ENCODE measurements at places on chromosomes 4 and X. TPM values are rescaled to one million over a fixed set of nuclear protein-coding genes. Genes with fewer than 3 reads are reported as not detected.

GRCh38 chr4:165493359-165493758 is 114.6 kb downstream of the CPE start:
- H3K4me1 ChIP-seq = peaks cover 6% of the 10 kb centered on the region
- no peak overlapping the region for H3K27ac ChIP-seq
- H3K4me3 ChIP-seq = peak overlapping the region; percentile 79
- H3K36me3 ChIP-seq = no peaks in the 10 kb centered on the region
- DNase-seq = peak; percentile 58

DNA sequence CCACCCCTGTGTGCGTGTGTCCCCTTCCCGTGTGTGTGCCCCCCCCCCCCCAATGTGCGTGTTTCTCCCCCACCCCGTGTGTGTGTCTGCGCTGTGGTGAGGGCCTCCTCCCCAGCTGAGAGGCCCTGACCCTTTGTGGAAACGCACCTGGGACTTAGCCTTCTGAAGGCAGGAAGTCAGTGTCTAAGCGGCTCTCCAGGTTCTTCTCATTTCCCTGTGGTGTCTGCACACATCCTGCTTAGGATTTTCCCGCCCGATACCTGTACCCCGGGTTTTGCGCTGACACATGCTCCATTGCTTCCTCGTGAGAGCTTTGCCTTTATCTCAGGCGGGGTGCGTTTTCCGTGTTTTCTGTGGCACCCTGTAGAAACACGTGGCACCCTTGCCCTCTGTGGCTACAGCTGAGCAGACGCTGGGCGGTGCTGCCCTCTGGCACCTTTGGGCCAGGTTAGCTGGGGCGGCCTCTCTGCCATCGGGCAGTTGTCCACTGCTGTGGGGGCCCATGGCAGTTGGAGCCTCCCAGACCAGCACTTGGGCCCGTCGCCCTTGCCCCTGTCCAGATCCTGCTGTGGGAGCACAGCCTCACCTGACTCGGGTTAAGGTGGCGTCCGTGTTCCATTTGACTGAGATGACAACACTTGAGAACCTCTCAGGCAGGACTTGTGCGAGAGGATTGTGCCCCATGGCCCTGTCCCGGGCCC is 26.3 kb downstream of the MAEA start:
- H3K27ac ChIP-seq = peak overlapping the region; percentile 86
- no peaks in the 10 kb centered on the region for H3K27me3 ChIP-seq
- H3K36me3 ChIP-seq = peaks cover 12% of the 10 kb centered on the region
- peaks cover 23% of the 10 kb centered on the region for H3K4me1 ChIP-seq
- no peak overlapping the region for H3K4me3 ChIP-seq
- DNase-seq = no peak

GRCh38 chrX:40152173-40152711 is 54.5 kb upstream of the BCOR start:
- peak overlapping the region; percentile 62 for H3K4me3 ChIP-seq
- peaks cover 4% of the 10 kb centered on the region for H3K4me1 ChIP-seq
- H3K36me3 ChIP-seq = no peaks in the 10 kb centered on the region
- H3K27ac ChIP-seq = no peak overlapping the region
- no peak for DNase-seq
- no peaks in the 10 kb centered on the region for H3K27me3 ChIP-seq

DNA sequence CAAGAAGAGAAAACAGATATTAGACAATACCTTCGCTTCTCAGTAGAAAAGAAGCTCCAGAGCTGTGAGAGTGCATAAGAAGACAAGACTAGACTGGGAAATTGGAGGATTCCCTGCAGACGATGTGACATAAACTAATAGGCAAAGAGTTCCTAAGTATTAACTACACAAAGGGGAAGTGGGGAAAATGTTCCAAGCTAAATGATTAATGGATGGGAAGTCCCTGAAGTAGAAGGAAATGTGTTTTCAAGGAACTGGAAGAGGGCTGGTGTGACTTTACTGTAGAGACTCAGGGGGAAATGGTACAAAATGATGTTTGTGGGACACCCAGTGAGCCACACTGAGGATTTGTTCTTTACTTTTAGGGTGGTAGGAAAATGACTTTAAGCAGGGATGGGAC is 69.7 kb upstream of the DCLK2 start:
- no peaks in the 10 kb centered on the region for H3K4me1 ChIP-seq
- no peak overlapping the region for H3K27ac ChIP-seq
- no peaks in the 10 kb centered on the region for H3K36me3 ChIP-seq
- H3K4me3 ChIP-seq = no peak overlapping the region
- DNase-seq = no peak

DNA sequence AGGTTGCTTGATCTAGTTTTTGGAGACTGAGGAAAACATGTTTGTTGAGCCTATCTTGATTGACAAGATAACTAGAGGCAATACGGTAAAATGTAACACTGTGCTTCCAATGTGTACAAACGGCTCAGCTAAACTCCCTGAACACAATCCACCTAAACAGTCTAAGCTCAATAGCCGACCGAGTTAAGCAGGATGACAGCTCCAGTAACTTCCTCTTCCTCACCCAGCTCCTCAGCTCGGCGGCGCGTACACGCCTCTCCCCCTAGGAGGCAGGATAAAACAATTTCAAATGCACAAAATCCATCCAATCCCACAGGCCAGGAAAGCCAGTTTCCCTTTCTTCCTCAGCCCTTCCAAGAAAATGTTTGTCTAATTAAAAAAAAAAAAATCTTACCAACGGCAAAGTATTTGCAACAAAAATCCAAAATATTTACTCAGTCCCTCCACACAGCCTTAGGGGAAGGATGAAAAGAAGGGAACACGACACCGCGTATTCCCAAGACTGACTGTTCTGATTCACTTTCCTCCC is 1.0 kb downstream of the CNOT6L start:
- H3K36me3 ChIP-seq = peaks cover 21% of the 10 kb centered on the region
- peak overlapping the region; percentile 99 for H3K4me3 ChIP-seq
- peaks cover 76% of the 10 kb centered on the region for H3K4me1 ChIP-seq
- H3K27ac ChIP-seq = peak overlapping the region; percentile 96

DNA sequence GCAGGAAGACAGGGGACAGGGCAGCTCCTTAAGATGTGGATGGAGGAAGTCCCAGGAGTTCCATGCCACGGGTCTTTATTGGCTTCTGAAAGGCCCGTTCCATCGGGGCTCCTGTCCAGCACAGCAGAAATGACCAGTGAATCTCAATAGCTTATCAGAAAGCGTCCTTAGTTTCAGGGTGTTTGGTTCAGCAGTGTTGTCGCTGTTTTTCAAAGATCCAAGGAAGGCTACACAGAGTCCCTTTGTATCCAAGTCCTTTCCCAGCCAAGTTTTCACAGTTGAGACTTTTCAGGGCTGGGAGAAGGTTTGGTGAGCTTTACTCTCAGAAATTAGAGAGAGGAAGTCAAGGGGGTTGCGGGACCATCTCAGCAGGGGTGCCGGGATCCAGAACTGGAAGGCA is 5.0 kb upstream of the ZCCHC4 start:
- H3K36me3 ChIP-seq = no peaks in the 10 kb centered on the region
- peaks cover 2% of the 10 kb centered on the region for H3K4me1 ChIP-seq
- DNase-seq = no peak
- H3K27me3 ChIP-seq = peaks cover 18% of the 10 kb centered on the region
- no peak overlapping the region for H3K27ac ChIP-seq

The H2BW2 gene
- not detected for polyA plus RNA-seq

The CENPVL3 gene
- polyA plus RNA-seq = not detected

DNA sequence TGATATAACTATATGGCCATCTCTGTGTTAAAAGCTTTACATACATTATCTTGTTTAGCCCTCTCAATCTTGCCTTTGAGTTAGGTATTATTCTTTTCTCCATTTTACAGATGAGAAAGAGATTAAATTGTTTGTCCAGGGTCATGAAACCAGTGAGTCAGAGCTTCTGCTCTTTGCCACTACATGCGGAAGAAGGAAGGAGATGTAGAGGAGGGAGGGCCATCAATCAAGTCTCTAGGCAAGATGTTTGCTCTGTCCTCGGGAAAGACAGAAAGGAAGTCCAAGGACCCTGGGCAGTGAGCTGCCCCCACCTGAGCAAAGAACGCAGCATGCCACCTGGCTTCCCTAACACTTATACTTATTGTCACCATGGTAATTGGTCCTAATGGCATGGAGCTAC is 133.7 kb upstream of the IL1RAPL2 start:
- no peak overlapping the region for H3K27ac ChIP-seq
- no peaks in the 10 kb centered on the region for H3K27me3 ChIP-seq
- H3K36me3 ChIP-seq = no peaks in the 10 kb centered on the region
- H3K4me1 ChIP-seq = no peaks in the 10 kb centered on the region
- no peak overlapping the region for H3K4me3 ChIP-seq
- DNase-seq = no peak

DNA sequence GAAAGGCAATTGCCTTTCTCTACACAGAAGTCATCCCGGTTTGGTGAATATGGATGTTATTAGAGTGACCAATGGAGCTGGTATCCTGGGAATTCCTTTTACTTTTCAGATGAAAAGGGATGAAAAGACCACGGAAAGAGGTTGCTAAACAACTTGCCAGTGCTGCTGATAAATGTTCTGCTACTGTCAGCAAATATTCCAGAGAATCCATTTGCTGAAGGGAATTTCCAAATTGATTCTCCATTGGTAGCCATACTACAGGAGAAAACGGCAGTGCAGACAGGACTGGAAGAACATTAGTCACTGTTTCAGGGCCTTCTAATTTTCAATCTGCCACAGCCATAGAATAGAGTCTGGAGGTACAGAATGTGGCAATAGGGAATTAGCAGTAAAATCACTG is 451.5 kb downstream of the PCDH11X start:
- H3K4me1 ChIP-seq = no peaks in the 10 kb centered on the region
- no peak for DNase-seq
- no peaks in the 10 kb centered on the region for H3K27me3 ChIP-seq
- H3K36me3 ChIP-seq = no peaks in the 10 kb centered on the region
- H3K4me3 ChIP-seq = no peak overlapping the region

- no peak for DNase-seq
- H3K27me3 ChIP-seq = peaks cover 20% of the 10 kb centered on the region
- H3K4me1 ChIP-seq = peaks cover 6% of the 10 kb centered on the region
- peak within 1 kb of the TSS; percentile 58 for H3K4me3 ChIP-seq
- H3K36me3 ChIP-seq = no peaks in the 10 kb centered on the region
Observed at GRCh38 chrX:118726887-118727685, at the start of gene IL13RA1. IL13RA1 (plus strand) TSS chrX:118727606; CDS start chrX:118727639, 33 bp downstream.

DNA sequence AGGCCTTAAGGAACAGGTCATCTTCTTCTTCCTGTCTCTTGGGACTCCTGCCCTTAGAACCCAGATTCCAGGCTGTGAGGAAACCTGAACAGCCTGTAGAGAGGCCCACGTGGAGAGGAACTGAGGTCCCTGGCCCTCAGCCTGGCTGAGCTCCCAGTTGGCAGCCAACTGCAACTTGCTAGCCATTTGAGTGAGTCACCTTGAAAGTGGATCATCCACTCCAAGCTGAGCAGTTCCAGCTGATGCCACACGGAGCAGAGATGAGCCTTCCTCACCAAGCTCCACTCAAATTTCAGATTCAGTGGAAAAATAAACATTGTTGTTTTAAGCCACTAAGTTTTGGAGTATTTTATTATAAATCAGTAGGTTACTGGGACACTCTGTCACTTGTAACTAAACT is 392.5 kb downstream of the BCOR start:
- H3K27ac ChIP-seq = no peak overlapping the region
- DNase-seq = no peak
- no peak overlapping the region for H3K4me3 ChIP-seq
- no peaks in the 10 kb centered on the region for H3K4me1 ChIP-seq

The STATH gene
- not detected for polyA plus RNA-seq

DNA sequence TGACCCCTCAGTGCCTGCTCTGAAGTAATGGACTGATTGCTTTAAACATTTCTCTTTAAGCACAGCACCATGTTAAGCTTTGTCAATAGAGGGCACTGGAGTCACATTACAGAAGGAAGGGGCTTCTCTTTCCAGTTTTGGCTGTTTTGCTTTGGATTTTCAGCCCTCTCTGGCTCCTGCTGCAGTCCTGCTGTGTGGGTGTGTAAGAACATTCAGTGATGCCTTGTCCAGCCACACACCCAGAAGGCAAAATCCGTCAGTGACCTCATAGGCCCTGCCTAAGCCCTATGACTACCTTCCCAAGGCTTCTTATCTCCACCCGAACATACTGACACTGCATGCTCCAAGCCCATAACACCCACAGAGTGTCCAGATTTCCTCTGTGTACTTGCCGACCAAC is 215.3 kb upstream of the CTSO start:
- no peaks in the 10 kb centered on the region for H3K4me1 ChIP-seq
- H3K4me3 ChIP-seq = no peak overlapping the region
- H3K36me3 ChIP-seq = no peaks in the 10 kb centered on the region
- DNase-seq = no peak
- no peak overlapping the region for H3K27ac ChIP-seq

The FRG2 gene
- not detected for polyA plus RNA-seq

GRCh38 chr4:25859429-25860148 is 3.2 kb downstream of the SEL1L3 start:
- peaks cover 74% of the 10 kb centered on the region for H3K4me1 ChIP-seq
- DNase-seq = peak; percentile 41
- H3K27ac ChIP-seq = peak overlapping the region; percentile 97
- no peaks in the 10 kb centered on the region for H3K36me3 ChIP-seq
- peak overlapping the region; percentile 96 for H3K4me3 ChIP-seq
- H3K27me3 ChIP-seq = no peaks in the 10 kb centered on the region

- H3K4me3 ChIP-seq = no peak overlapping the region
- no peak overlapping the region for H3K27ac ChIP-seq
- H3K36me3 ChIP-seq = no peaks in the 10 kb centered on the region
- no peak for DNase-seq
- H3K27me3 ChIP-seq = peaks cover 21% of the 10 kb centered on the region
Observed at GRCh38 chr4:138659812-138660316, 355.7 kb upstream of the NOCT start.

DNA sequence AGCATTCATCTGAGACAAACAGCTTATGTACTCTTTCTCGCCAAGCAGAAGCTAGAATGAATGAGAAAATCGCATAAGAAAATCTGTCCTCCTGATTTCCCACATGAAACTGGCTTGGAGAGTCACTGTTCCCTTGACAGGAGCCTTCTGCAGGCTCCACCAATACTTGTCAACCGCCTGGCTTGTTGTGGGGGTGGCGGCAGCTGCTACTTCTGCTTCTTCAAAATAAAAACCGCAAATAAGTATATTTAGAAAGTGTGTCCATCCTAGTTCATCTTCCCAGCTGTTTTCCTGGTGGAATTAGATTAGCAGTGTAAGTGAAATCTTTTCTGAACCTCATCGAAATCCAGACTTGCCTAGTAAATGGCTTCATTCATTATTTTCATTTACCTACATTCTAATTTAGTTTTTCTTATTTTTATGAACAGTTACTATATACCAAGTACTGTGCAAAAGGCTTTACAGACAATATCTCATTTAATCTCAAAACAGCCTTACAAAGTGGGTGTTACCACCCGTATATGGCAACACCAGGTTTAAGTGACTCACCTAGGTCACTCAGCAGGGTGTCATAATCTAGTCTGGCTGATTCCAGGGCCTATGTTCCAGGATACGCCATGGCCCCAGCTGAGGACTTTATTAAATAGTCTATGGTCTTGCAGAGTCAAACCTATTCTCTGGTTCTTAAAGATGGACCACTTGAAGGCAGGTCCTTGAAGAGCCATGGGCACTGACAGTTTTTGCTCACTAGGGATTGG is 104.6 kb upstream of the IGFBP7 start:
- H3K27me3 ChIP-seq = peaks cover 12% of the 10 kb centered on the region
- no peak for DNase-seq
- H3K4me3 ChIP-seq = no peak overlapping the region
- no peaks in the 10 kb centered on the region for H3K4me1 ChIP-seq

The IL15 gene
- polyA plus RNA-seq = 0.39 TPM

Measured in naive thymus-derived CD8-positive, alpha-beta T cell (primary cell).